ENCODE measurements at places on chromosomes 4 and X.
A peak's percentile ranks its signal among the peaks of the same experiment; 100 is the strongest.

DNA sequence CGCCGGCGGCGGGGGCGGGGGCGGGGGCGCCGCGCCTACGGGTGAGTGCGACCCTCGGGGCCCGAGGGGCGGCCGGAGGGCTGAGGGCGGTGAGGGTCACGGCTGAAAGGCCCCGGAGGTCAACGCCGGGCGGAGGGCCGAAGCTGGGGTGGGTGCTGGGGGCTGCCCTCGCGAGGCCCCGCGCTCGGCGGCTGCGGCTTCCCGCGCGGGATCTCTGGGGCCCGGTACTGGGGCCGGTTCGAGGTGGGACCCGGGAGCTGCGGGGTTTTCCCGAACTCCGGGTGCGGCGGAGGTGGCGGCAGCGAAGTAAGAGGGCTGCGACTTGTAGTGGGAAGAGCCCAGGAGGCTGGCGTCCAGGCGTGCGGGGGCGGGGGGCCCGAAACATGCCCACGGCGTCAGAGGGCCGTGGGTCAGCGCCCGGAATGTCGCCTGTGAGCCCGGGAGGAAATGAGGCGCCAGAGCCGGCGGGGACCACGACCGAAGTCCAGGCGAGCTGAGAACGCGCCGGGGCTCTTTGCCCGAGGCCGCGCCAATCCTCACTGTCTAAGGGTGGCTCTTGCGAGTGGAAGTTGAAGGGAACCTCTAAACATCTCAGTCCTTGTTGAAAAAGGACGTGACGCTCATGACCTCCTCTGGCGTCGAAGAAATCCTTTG, 407 bp downstream of the IL13RA1 start:
- no peak overlapping the region for H3K27ac ChIP-seq
- H3K36me3 ChIP-seq: no peaks in the 10 kb centered on the region
- H3K4me1 ChIP-seq: peaks cover 2% of the 10 kb centered on the region
- H3K27me3 ChIP-seq: peaks cover 4% of the 10 kb centered on the region
- H3K4me3 ChIP-seq: peak overlapping the region; percentile 68

GRCh38 chr4:143653031-143653430, 47.4 kb downstream of the FREM3 start:
- DNase-seq: no peak
- no peak overlapping the region for H3K4me3 ChIP-seq
- no peaks in the 10 kb centered on the region for H3K4me1 ChIP-seq
- H3K36me3 ChIP-seq: no peaks in the 10 kb centered on the region
- no peak overlapping the region for H3K27ac ChIP-seq
- H3K27me3 ChIP-seq: no peaks in the 10 kb centered on the region

GRCh38 chr4:86048426-86048825, 311.4 kb downstream of the MAPK10 start:
- H3K4me1 ChIP-seq: no peaks in the 10 kb centered on the region
- H3K27ac ChIP-seq: no peak overlapping the region
- H3K27me3 ChIP-seq: no peaks in the 10 kb centered on the region
- no peaks in the 10 kb centered on the region for H3K36me3 ChIP-seq

DNA sequence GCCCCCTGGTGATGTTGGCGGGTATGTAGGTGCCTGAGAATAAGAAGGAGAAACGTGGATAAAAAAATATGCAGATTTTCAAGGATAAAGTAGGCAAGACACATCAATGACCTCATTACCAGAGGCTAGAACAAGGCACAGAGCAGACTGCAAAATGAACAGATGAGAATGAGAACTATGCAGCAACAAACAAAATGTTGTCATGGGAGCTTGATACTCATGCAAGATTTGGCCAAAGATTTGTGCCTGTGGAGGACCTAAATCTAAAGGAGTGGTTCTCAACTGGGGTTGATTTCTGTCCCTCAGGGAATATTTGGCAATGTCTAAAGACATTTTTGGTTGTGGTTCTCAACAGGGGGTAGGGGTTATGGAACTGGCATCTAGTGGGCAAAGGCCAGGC, 177.3 kb downstream of the FRMPD4 start:
- no peaks in the 10 kb centered on the region for H3K4me1 ChIP-seq
- H3K27me3 ChIP-seq: no peaks in the 10 kb centered on the region
- no peak for DNase-seq
- no peak overlapping the region for H3K4me3 ChIP-seq

- H3K4me3 ChIP-seq: no peak overlapping the region
- no peak for DNase-seq
- no peaks in the 10 kb centered on the region for H3K27me3 ChIP-seq
- H3K4me1 ChIP-seq: no peaks in the 10 kb centered on the region
- H3K27ac ChIP-seq: no peak overlapping the region
Measured at GRCh38 chr4:167117273-167117672, 117.0 kb downstream of the SPOCK3 start.

GRCh38 chr4:122758033-122758432, 25.5 kb downstream of the BBS12 start:
- no peaks in the 10 kb centered on the region for H3K4me1 ChIP-seq
- H3K27ac ChIP-seq: no peak overlapping the region
- no peak overlapping the region for H3K4me3 ChIP-seq
- no peaks in the 10 kb centered on the region for H3K36me3 ChIP-seq
- no peak for DNase-seq

- H3K4me3 ChIP-seq: no peak overlapping the region
- DNase-seq: no peak
- no peaks in the 10 kb centered on the region for H3K36me3 ChIP-seq
- no peaks in the 10 kb centered on the region for H3K4me1 ChIP-seq
Measured at GRCh38 chrX:129600981-129601424, 53.8 kb downstream of the APLN start.

GRCh38 chrX:86133761-86134160, 14.5 kb upstream of the DACH2 start:
- no peaks in the 10 kb centered on the region for H3K4me1 ChIP-seq
- no peaks in the 10 kb centered on the region for H3K27me3 ChIP-seq
- no peak for DNase-seq
- no peak overlapping the region for H3K27ac ChIP-seq
- no peak overlapping the region for H3K4me3 ChIP-seq
- no peaks in the 10 kb centered on the region for H3K36me3 ChIP-seq

DNA sequence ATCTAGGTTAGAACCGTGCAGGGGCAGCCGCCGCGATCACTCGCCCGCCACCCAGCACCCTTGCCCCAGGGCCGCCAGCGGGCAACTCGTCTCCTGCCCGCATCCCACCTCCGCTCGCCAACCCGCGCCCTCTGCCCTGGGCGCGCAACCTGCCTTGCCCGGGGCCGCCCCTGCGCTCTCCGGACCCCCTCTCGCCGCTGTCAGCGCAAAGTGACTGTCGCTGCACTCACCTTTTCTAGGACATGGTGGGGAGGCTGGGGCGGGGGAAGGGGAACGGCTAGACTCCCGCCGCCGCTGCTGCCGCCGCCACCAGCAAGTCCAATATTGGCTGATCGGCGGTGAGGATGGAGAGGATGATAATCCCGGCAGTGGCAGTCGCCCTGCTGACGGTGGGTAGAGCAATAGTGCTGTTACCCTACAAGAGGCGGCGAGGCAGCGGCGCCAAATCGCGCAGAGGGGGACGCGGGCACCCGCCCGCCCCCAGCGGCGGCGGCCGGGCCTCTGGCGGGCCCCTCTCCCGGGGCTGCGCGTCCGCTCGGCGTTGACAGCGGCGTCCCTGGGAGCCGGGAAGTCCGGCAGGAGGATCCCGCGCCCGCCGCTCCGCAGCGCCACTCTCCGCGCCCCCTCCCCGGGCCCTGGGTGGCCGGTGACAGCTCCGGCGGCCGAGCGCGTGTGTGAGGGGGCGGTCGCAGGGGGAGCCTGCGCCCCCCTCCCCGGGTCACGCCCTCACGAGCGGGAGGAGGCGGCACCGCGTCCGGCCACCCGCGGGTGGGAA, 2.3 kb upstream of the NR3C2 start:
- H3K4me3 ChIP-seq: peak overlapping the region; percentile 74
- no peak for DNase-seq
- peaks cover 1% of the 10 kb centered on the region for H3K4me1 ChIP-seq
- peaks cover 6% of the 10 kb centered on the region for H3K27me3 ChIP-seq
- H3K36me3 ChIP-seq: no peaks in the 10 kb centered on the region
- no peak overlapping the region for H3K27ac ChIP-seq

DNA sequence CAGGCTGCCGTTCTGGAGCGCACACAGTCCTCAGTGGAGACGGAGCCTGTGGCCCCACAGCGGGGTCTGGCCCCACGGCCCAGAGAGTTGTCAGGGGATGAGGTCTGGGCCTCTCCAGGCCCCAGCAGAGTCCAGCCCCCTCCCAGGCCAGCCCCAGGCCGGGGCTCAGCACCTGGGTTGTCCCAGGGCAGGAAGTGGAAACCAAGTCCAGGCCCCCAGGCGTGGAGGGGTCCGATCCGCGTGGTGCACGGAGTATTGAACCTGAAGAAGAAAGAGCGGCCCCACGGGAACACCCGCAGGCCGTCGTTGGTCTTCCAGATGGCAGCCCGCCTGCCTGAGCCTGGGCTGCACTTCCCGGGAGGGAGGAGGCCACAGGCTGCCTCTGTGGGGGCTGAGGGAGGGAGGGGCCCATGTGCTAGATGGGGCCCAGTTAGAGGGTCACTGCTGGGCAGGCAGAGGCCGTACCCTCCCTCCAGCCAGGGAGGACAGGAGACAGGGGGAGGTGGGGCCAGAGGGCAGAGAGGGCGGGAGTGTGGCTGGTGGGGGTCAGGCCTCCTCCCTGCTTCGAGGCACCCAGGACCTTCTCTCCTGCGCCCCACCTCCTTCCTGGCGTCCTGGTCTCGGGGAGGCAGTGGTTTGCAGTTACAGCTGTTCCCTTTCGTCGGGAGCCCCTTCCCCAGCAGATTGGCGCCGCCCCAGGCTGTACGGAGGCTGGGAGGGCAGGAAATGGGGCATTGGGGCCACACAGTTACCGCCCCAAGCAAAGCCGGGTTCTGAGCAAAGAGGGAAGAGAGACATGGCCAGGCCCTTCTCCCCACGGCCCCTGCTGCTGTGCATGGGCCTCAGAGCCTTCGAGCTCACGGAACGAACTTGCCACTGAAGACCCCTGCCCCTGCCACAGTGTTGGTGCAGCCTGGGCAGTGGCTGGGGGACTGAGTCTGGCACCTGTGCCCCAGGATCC, 8.1 kb downstream of the HGFAC start:
- H3K27ac ChIP-seq: no peak overlapping the region
- DNase-seq: no peak
- no peak overlapping the region for H3K4me3 ChIP-seq
- H3K36me3 ChIP-seq: no peaks in the 10 kb centered on the region
- no peaks in the 10 kb centered on the region for H3K27me3 ChIP-seq

GRCh38 chr4:94765174-94765573, 7.4 kb downstream of the BMPR1B start:
- no peaks in the 10 kb centered on the region for H3K27me3 ChIP-seq
- no peak overlapping the region for H3K4me3 ChIP-seq
- DNase-seq: no peak

DNA sequence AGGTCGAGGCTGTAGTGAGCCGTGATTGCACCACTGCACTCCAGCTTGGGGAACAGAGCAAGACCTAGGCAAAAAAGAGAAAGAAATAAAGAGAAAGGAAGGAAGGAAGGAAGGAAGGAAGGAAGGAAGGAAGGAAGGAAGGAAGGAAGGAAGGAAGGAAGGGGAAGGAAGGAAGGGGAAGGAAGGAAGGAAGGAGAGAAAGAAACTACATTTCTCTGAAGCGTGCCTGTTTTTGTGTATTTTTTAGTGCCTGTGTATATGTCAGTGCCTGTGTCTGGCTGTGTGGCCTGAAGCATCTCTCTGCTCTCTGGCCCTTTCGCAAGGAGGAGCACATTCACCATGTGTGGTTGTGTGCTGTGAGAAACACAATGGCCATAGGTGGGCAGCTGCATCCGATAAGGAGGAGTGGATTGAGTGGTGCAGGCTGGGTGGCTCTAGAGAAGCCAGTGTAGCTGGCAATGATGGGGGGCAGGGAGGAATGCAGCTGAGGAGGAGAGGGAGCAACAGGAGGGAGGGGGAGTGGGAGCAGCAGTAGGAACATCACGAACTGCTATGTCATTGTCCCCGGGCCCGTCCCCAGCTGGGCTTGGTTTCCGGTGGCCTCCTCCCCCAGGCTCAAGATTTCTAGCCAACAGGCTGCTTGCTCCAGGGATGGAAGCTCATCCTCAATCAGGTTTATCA, 11.4 kb downstream of the SYN1 start:
- no peaks in the 10 kb centered on the region for H3K36me3 ChIP-seq
- H3K4me3 ChIP-seq: no peak overlapping the region
- H3K4me1 ChIP-seq: peaks cover 1% of the 10 kb centered on the region
- H3K27me3 ChIP-seq: no peaks in the 10 kb centered on the region
- no peak overlapping the region for H3K27ac ChIP-seq

DNA sequence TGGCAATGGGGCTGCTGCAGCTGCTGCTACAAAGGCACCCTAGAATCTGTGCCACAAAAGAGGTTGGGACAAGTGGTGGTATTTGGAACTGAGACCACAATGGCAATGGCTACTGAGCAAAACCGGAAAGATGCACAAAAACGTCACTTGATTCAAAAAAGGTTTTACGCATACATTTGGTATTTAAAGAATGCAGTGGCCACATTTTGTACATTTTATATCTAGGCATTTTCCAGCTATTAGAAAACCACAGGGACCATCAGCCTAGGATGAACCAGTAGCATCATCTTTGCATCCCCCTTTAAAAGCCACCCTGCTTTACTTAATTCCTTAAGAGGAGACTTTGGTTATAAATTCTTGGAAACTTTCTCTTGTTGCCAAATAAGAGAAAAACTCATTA, 104.8 kb upstream of the CXCL13 start:
- DNase-seq: no peak
- no peaks in the 10 kb centered on the region for H3K4me1 ChIP-seq
- no peaks in the 10 kb centered on the region for H3K36me3 ChIP-seq
- H3K27me3 ChIP-seq: no peaks in the 10 kb centered on the region

DNA sequence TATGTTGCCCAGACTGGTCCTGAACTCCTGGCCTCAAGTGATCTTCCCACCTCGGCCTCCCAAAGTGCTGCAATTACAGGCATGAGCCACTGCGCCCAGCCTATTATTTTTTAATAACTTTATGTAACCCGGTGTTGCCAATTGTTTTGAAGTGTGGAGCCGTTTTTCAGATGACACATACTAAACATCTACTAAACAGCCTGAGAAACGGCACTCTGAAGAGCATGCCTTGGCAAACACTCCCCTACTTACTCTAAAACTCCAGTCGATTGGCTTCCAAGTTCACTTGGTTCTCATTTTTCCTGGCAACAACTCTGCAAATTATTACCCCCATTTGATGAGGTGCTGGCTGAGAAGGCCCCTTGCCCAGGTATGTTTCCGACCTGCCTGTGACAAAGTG, 131.1 kb downstream of the GPR143 start:
- no peak overlapping the region for H3K27ac ChIP-seq
- H3K4me3 ChIP-seq: no peak overlapping the region

DNA sequence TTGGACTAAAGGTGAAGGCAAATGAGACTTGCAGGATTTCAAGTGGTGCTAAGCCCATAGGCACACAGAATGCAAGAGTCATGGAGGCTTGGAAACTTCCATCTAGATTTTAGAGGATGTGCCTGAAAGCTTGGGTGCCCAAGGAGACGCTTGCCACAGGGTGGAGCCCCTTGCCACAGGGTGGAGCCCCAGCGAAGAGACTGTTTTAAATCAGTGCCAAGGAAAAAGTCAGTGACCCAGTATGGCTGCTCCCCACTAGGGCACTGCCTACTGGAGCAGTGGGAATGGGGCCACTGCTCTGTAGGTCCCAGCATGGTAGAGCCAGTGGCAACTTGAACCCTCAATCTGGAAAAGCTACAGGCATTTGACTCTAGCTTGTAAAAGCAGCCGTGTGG, 794.2 kb upstream of the LCORL start:
- no peak overlapping the region for H3K27ac ChIP-seq
- no peak for DNase-seq
- H3K4me1 ChIP-seq: no peaks in the 10 kb centered on the region
- H3K36me3 ChIP-seq: no peaks in the 10 kb centered on the region
- H3K4me3 ChIP-seq: no peak overlapping the region
